Ovary (tissue), 10 donors: ENCODE measurements at places on chromosomes 5 and 9. TPM values are rescaled to one million over a fixed set of nuclear protein-coding genes. Genes with fewer than 3 reads are reported as not detected.

PCDH1 gene
- polyA plus RNA-seq: 7.0 TPM

LCN1 gene
- not detected for polyA plus RNA-seq

FYB1 gene
- polyA plus RNA-seq: 1.1 TPM

IL3 gene
- not detected for polyA plus RNA-seq

PCDHA12 gene
- 0.04 TPM for polyA plus RNA-seq
